Activated CD4-positive, alpha-beta T cell treated with anti-CD3 and anti-CD28 coated beads, Interleukin-2, amount 10 ng/mL, durations not matched to agents 7 days and 5 days (primary cell): ENCODE measurements at places on chromosomes 2 and 18. TPM values are rescaled to one million over a fixed set of nuclear protein-coding genes. Genes with fewer than 3 reads are reported as not detected.

- H3K36me3 ChIP-seq: peaks cover 9% of the 10 kb centered on the region
- no peaks in the 10 kb centered on the region for H3K27me3 ChIP-seq
- H3K4me1 ChIP-seq: peaks cover under 1% of the 10 kb centered on the region
- H3K27ac ChIP-seq: no peak overlapping the region
- DNase-seq: no peak
- no peak overlapping the region for H3K4me3 ChIP-seq
Observed at GRCh38 chr2:24592441-24593100, 101.5 kb downstream of the NCOA1 start.

DNA sequence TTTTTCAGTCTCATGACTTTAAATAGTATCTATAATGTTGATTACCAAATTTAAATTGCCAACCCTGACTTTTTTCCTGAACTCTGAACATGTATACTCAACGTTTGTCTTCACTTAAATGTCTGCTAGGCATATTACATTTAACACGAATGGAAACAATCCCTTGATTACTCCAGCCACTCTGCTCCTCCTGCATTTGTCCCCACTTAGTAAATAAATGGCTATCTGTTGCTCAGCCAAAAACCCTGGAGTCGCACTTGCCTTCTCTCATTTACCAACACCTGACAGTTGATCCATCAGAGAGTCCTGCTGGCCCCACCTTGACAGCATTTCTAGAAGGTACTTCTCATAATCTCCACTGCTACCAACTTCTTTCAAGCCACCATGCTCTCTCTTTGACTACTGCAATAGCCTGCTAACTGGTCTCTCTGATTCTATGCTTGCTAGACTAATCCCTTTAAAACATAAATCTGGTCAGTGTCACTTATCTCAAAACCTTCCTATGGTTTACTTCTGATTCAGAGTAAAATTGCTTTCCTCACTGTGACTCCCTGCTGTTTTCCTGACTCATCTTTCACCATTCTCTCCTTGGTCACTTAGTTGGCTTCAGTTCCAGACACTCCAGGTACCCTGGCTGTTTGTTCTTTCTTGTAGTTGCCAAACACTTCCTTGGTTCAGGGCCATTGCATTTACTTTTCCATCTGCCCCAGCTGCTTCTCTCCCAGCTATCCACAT lies 31.9 kb downstream of the SPAG16 start:
- no peak overlapping the region for H3K27ac ChIP-seq
- no peaks in the 10 kb centered on the region for H3K4me1 ChIP-seq
- no peaks in the 10 kb centered on the region for H3K27me3 ChIP-seq
- peaks cover 2% of the 10 kb centered on the region for H3K36me3 ChIP-seq
- no peak for DNase-seq

The SLC5A7 gene
- total RNA-seq: not detected

The PLA2R1 gene
- not detected for total RNA-seq

DNA sequence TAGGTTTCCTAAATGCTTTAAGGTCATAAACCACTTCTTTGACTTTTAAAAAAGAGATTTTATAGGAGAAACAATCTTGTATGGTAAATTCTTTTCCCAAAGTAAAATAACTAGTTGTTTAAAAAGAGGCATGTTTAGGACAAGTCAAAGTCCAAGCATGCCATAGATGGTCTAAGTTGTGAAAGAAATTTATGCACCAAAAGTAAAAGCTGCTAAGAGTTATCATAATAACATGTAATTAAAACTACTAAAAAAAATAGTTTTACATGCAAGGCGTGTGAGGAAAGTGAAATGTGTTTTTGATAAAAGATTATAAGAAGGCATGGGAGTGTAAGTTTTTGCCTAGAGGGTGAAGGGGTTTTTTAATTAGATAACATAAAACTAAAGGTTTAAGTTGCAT lies 22.5 kb downstream of the FAM210A start:
- no peak for DNase-seq
- no peaks in the 10 kb centered on the region for H3K27me3 ChIP-seq
- H3K36me3 ChIP-seq: peaks cover 58% of the 10 kb centered on the region
- H3K4me3 ChIP-seq: no peak overlapping the region
- H3K27ac ChIP-seq: no peak overlapping the region

DNA sequence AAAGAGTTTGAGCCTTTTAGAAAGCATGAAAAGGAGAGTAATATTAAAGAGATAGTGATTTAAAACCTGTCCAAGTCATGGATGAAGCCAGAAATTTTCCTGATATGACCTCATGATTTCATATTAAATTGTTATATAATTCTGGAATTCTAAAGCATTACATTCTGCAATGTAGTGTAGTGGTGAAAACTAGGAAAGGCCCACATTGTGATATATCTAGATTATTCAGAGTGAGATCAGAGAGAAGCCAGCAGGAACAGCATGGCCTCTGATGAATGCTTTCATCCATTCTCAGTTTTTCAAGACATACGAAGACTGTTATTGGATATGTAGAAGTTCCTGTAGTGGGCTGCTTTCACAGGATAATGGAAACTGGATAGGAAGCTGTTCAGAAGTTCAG lies 98.8 kb downstream of the LCLAT1 start:
- H3K4me3 ChIP-seq: no peak overlapping the region
- no peak overlapping the region for H3K27ac ChIP-seq
- H3K36me3 ChIP-seq: peaks cover 13% of the 10 kb centered on the region
- no peaks in the 10 kb centered on the region for H3K27me3 ChIP-seq

The AQP12B gene
- total RNA-seq: not detected

DNA sequence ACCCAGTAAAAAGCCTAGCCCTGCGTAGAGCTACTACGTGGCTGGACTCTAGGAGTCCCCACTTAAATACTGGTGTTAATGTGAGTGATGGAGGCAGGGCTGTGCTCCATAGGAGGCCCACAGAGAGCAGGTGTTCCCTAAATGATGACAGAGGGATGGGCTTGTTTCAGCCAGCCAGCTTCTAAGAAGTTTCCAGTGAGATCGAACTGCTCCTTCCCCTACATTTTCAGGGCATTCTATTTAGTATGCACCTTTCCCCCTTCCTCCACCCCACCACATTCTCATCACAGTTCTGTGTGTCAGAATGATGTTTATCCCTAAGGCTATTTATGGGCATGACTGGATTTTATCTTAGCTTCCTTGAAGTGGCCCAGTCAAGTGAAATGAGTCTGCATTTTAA lies 213.0 kb downstream of the TRIB2 start:
- H3K4me1 ChIP-seq: peaks cover 11% of the 10 kb centered on the region
- peaks cover 34% of the 10 kb centered on the region for H3K27me3 ChIP-seq
- H3K27ac ChIP-seq: no peak overlapping the region
- no peaks in the 10 kb centered on the region for H3K36me3 ChIP-seq
- H3K4me3 ChIP-seq: no peak overlapping the region

DNA sequence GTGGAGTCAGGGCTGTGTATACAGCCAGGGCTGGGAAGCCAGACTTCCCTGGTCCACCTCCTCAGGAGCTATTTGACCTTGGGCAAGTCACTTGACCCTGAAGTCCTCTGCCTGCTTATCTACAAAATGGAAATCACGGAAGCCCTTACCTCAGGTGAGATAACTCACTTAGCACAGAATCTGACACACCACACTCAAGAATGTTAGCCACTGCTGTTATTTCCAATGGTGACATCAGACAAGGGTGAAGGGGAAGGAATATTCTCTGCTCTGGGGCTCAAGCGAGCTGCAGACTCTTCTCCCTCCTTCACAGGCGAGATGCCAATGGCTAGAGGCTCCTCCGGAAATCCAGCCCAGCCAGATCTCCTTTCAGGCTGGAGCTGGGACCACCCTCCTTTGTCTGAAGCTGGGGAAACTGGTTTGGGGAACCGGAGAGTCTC lies 189.6 kb downstream of the HAUS1 start:
- DNase-seq: no peak
- no peak overlapping the region for H3K4me3 ChIP-seq
- H3K36me3 ChIP-seq: no peaks in the 10 kb centered on the region
- no peak overlapping the region for H3K27ac ChIP-seq
- no peaks in the 10 kb centered on the region for H3K27me3 ChIP-seq

The SLC4A1AP gene
- total RNA-seq: 23.5 TPM

The HSPD1 gene
- total RNA-seq: 212 TPM

The MC5R gene
- not detected for total RNA-seq

- H3K4me1 ChIP-seq: no peaks in the 10 kb centered on the region
- H3K27ac ChIP-seq: no peak overlapping the region
- H3K36me3 ChIP-seq: no peaks in the 10 kb centered on the region
- H3K27me3 ChIP-seq: peaks cover 6% of the 10 kb centered on the region
- H3K4me3 ChIP-seq: no peak overlapping the region
Observed at GRCh38 chr18:45156946-45157345, 458.3 kb upstream of the SLC14A2 start.

DNA sequence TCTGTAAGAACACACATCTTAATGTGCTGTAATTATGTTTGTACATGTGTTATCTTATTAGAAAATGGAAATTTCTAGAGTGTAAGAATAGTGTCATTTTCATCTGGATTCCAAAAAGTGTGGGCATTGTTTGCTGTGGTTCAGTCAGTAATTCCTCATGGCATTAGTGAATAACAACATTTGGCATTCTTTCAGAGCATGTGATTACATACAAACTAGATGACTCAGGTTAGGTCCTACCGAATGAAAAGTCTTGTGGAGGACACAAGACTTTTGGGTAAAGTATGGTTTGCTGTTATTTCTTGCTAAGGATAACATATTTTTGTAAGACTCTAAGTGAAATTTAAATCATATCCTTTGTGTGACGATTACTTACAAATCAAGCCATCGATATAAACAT lies 593.1 kb upstream of the NRXN1 start:
- H3K4me3 ChIP-seq: no peak overlapping the region
- no peak overlapping the region for H3K27ac ChIP-seq
- no peak for DNase-seq
- no peaks in the 10 kb centered on the region for H3K4me1 ChIP-seq

The CHRNG gene
- total RNA-seq: not detected

GRCh38 chr2:226427538-226428307 lies 371.9 kb downstream of the IRS1 start:
- H3K36me3 ChIP-seq: no peaks in the 10 kb centered on the region
- no peak for DNase-seq
- peaks cover 27% of the 10 kb centered on the region for H3K27me3 ChIP-seq
- no peak overlapping the region for H3K4me3 ChIP-seq
- no peak overlapping the region for H3K27ac ChIP-seq

The ANO7 gene
- 0.12 TPM for total RNA-seq

DNA sequence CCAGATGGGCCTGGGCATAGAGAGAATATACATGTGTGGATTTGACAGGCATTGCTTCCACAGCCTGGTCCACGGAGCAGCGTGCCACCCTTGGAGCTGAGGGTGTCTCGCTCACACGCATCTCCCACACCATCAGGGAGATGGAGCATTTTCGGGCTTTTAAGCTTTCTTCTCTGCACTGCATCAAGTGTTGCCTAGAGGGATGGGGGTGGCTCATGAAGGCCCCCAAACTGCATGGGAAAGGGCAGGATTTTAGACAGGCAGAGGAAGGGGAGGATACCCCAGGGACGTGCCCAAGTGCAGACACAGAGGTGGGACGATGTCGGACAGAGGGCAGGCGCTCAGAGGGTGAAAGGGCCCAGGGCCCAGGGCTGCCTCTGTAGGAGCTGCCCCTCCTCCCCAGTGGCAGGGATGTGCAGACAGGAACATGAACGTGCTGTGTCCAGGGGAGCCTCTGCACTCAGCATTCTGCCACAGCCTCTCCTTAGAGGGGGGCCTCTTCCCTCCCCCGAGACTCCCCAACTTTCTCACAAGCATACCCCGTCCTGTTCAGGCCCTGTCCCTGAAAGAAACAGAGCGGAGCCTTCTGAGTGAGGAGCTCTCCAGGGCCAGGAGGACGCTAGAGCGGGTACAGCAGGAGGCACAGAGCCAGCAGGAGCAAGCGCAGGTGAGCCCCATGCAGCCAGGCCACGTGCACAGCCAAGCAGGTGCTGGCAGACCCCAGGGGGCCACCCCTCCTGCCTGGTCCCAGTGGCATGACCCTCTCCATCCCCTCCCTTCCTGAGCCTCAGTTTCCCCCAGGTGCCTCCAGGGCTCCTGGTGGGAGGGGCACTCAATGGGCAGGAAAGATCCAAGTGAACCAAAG lies 42.9 kb upstream of the SNED1 start:
- H3K36me3 ChIP-seq: no peaks in the 10 kb centered on the region
- no peak for DNase-seq
- H3K27ac ChIP-seq: no peak overlapping the region
- no peaks in the 10 kb centered on the region for H3K4me1 ChIP-seq
- H3K4me3 ChIP-seq: no peak overlapping the region

DNA sequence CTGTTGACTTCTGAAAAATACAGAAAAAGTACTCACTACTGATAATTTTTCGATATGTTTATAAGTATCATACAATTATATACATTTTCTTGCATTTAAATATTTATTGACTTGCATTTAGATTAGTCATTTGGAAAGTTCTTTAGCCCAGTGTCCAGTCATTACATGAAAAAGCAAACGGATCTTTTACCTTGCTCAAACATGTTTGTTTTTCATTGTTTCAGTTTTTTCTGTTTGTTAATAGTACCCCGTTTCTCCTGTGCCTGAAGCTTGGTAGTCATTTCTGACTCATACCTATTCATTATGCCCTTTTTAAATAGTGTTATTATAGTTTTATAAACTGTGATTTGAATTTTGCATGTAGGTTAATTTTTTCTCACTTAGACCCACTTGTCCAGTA lies 28.1 kb downstream of the CEP192 start:
- no peak for DNase-seq
- peaks cover 83% of the 10 kb centered on the region for H3K36me3 ChIP-seq
- no peak overlapping the region for H3K4me3 ChIP-seq
- no peak overlapping the region for H3K27ac ChIP-seq
- no peaks in the 10 kb centered on the region for H3K27me3 ChIP-seq

The MPV17 gene
- total RNA-seq: 80.8 TPM

The SP140L gene
- 95.1 TPM for total RNA-seq

The PLEKHH2 gene
- 0.20 TPM for total RNA-seq

- no peak overlapping the region for H3K4me3 ChIP-seq
- H3K4me1 ChIP-seq: no peaks in the 10 kb centered on the region
- no peak overlapping the region for H3K27ac ChIP-seq
- H3K27me3 ChIP-seq: peaks cover 1% of the 10 kb centered on the region
- no peaks in the 10 kb centered on the region for H3K36me3 ChIP-seq
Observed at GRCh38 chr2:17628349-17629261, 88.1 kb downstream of the VSNL1 start.

The SERPINE2 gene
- total RNA-seq: 4.4 TPM

DNA sequence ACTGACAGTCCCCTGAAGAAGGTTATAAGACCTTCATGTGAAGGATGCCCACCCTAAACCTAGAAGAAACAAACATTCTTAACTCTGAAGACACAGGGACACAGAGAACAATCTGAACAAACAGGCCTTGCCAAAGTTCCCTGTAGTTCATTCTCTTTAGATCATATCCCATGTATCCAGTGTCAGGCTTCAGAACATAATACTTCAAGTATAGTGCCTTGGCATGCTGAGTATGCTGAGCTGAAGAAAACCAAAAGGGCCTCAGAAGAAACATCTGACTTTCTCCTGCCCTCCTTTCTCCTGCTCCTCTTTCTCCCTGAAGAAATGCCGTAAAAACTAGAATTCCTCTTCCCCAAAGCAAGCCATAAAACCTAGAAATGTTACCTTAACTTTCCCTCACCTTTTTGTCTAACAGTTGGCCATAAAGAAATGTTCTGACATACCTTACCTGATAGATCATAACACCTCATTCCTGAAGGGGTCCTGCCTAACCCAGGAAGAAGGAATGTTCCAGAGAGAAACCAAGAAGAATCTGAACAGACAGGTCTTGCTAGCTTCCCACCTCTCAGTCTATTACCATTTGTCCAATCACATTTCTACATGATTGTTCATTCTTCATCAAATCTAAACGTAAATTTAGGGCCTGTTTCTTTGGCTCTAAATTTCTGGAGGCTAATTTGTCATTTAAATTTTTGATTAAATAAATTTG lies 160.1 kb upstream of the ZC3H15 start:
- H3K27me3 ChIP-seq: no peaks in the 10 kb centered on the region
- no peak overlapping the region for H3K4me3 ChIP-seq
- no peaks in the 10 kb centered on the region for H3K36me3 ChIP-seq

The FAM117B gene
- 23.0 TPM for total RNA-seq

The ALK gene
- not detected for total RNA-seq
